ENCODE measurements at places on chromosomes 2 and 18.

GRCh38 chr18:70289351-70290312 is 787 bp downstream of the SOCS6 start:
- no peak overlapping the region for H3K27ac ChIP-seq
- no peaks in the 10 kb centered on the region for H3K4me1 ChIP-seq
- peak overlapping the region; percentile 87 for H3K4me3 ChIP-seq
- peaks cover 54% of the 10 kb centered on the region for H3K27me3 ChIP-seq

- H3K27ac ChIP-seq, result peak overlapping the region; percentile 97
- peak overlapping the region; percentile 99 for H3K4me3 ChIP-seq
- peaks cover 26% of the 10 kb centered on the region for H3K4me1 ChIP-seq
- no peaks in the 10 kb centered on the region for H3K27me3 ChIP-seq
- H3K36me3 ChIP-seq, result peaks cover 2% of the 10 kb centered on the region
Observed at GRCh38 chr2:70994009-70994698, 519 bp downstream of the TEX261 start.

- H3K4me3 ChIP-seq, result no peak overlapping the region
- H3K27me3 ChIP-seq, result no peaks in the 10 kb centered on the region
- H3K36me3 ChIP-seq, result no peaks in the 10 kb centered on the region
- DNase-seq, result no peak
- no peak overlapping the region for H3K27ac ChIP-seq
- H3K4me1 ChIP-seq, result no peaks in the 10 kb centered on the region
Observed at GRCh38 chr18:73043611-73044010, 175.8 kb upstream of the NETO1 start.

DNA sequence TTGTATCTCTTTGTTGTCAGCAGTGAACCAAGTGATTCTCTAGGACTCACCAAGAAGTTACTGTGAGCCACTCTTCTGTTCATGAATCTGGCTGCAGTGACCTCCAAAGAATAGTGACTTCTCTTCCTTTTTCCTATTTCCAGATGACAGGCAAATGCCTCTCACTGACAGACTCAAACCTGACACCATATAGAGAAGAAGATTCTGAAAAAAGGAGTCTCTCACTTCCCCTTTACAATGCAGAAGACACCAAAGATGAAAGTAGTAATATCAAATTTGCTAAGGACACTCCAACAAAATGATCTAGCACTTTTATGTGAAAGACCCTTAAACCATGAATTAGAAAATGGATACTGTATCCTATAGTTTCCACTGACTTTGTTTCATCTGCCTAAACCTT is 44.4 kb upstream of the SETBP1 start:
- no peaks in the 10 kb centered on the region for H3K4me1 ChIP-seq
- peaks cover 2% of the 10 kb centered on the region for H3K36me3 ChIP-seq
- no peak overlapping the region for H3K27ac ChIP-seq
- no peak for DNase-seq
- H3K27me3 ChIP-seq, result peaks cover 31% of the 10 kb centered on the region

DNA sequence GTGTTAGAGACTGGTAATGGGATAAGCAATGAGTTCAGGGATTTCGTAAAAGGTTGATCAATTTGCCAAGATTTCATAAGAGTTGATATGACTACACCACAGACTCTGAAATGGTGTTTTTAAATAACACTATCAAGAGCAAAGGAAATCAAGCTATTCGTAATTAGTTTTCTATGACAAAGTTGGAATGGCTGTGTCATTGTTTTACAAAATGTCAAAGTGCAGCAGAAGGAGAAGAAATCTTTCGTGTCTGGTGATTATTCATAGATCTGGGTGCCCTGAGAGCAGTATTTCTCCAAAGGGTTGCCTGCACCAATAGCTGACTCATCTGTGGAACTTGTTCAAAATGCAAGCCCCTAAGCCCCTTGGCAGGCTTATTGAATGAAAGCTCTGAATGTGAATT is 70.1 kb downstream of the NABP1 start:
- H3K27me3 ChIP-seq, result peaks cover 6% of the 10 kb centered on the region
- no peak for DNase-seq
- H3K4me3 ChIP-seq, result no peak overlapping the region

GRCh38 chr2:238351315-238351714 is 31.0 kb downstream of the TRAF3IP1 start:
- H3K27ac ChIP-seq, result no peak overlapping the region
- peaks cover 4% of the 10 kb centered on the region for H3K36me3 ChIP-seq
- H3K27me3 ChIP-seq, result no peaks in the 10 kb centered on the region
- no peaks in the 10 kb centered on the region for H3K4me1 ChIP-seq
- no peak overlapping the region for H3K4me3 ChIP-seq

- H3K4me3 ChIP-seq, result no peak overlapping the region
- no peaks in the 10 kb centered on the region for H3K27me3 ChIP-seq
- no peak overlapping the region for H3K27ac ChIP-seq
- DNase-seq, result no peak
- no peaks in the 10 kb centered on the region for H3K36me3 ChIP-seq
- H3K4me1 ChIP-seq, result no peaks in the 10 kb centered on the region
Observed at GRCh38 chr2:183224948-183225347, 100.7 kb downstream of the NUP35 start.

GRCh38 chr2:18614041-18614440 is 24.7 kb upstream of the NT5C1B start:
- no peaks in the 10 kb centered on the region for H3K4me1 ChIP-seq
- H3K36me3 ChIP-seq, result no peaks in the 10 kb centered on the region
- H3K27ac ChIP-seq, result no peak overlapping the region
- DNase-seq, result no peak

GRCh38 chr2:100767224-100767653 is 52.7 kb upstream of the NPAS2 start:
- H3K36me3 ChIP-seq, result no peaks in the 10 kb centered on the region
- H3K27me3 ChIP-seq, result peaks cover 22% of the 10 kb centered on the region
- H3K4me1 ChIP-seq, result no peaks in the 10 kb centered on the region
- no peak for DNase-seq

DNA sequence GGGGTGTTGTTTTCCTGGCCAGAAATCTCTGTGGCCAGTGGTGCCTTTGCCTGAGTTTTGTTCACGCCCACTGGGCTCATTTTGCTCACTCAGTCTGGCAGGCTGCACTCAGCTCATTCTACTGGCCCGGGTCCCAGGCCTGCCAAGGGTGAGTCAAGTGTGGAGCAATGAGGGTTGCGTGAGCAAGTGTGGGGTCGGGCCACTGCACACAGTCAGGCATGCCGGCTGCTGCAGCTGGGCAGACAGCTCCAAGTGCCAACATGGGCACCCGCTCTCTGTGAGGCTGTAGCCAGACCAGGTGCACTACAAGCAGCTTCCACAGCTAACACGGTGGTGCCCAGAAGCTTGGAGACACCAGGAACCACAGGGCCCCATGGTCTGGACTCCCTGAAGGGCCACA is 801.1 kb upstream of the RAB6C start:
- H3K4me3 ChIP-seq, result no peak overlapping the region
- peak overlapping the region; percentile 10 for H3K27ac ChIP-seq
- no peaks in the 10 kb centered on the region for H3K36me3 ChIP-seq
- no peak for DNase-seq
- no peaks in the 10 kb centered on the region for H3K27me3 ChIP-seq

DNA sequence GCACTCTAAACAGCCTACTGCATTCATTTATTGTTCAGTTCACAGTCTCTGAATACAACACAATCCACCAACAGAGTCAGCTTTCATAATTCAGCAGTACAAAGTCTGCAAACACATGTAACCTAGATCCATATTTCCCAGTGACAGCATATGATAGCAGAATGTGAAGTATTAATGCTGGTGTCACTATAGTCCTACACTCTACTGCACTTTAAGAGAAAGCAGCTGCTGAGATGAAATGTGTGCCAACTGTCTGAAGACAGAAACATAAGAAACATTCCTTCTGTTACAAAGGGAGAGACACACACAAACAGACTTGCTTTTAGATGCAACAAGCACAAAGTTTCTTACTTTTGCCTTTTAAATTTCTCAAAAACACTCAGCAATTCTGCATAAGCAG is 441.8 kb downstream of the ZEB2 start:
- H3K27me3 ChIP-seq, result no peaks in the 10 kb centered on the region
- peaks cover 2% of the 10 kb centered on the region for H3K36me3 ChIP-seq
- H3K27ac ChIP-seq, result no peak overlapping the region
- H3K4me3 ChIP-seq, result no peak overlapping the region
- H3K4me1 ChIP-seq, result peaks cover 3% of the 10 kb centered on the region

- DNase-seq, result no peak
- no peaks in the 10 kb centered on the region for H3K36me3 ChIP-seq
- no peak overlapping the region for H3K4me3 ChIP-seq
- H3K27ac ChIP-seq, result peak overlapping the region; percentile 41
- no peaks in the 10 kb centered on the region for H3K27me3 ChIP-seq
- H3K4me1 ChIP-seq, result peaks cover 27% of the 10 kb centered on the region
Observed at GRCh38 chr2:9699139-9700108, 68.6 kb upstream of the YWHAQ start.

GRCh38 chr2:46010925-46011490 is 286.2 kb upstream of the EPAS1 start:
- no peak overlapping the region for H3K27ac ChIP-seq
- peaks cover 6% of the 10 kb centered on the region for H3K36me3 ChIP-seq
- H3K4me1 ChIP-seq, result peaks cover 4% of the 10 kb centered on the region
- no peaks in the 10 kb centered on the region for H3K27me3 ChIP-seq
- H3K4me3 ChIP-seq, result no peak overlapping the region
- DNase-seq, result no peak

- H3K27me3 ChIP-seq, result peaks cover 46% of the 10 kb centered on the region
- no peak overlapping the region for H3K27ac ChIP-seq
- peaks cover 2% of the 10 kb centered on the region for H3K36me3 ChIP-seq
- no peak overlapping the region for H3K4me3 ChIP-seq
- no peaks in the 10 kb centered on the region for H3K4me1 ChIP-seq
Observed at GRCh38 chr2:235105821-235106359, 154.1 kb downstream of the SH3BP4 start.

GRCh38 chr2:28615706-28616105 is 119.8 kb downstream of the PLB1 start:
- H3K27ac ChIP-seq, result no peak overlapping the region
- H3K36me3 ChIP-seq, result peaks cover 2% of the 10 kb centered on the region
- DNase-seq, result no peak
- no peak overlapping the region for H3K4me3 ChIP-seq

GRCh38 chr18:54828986-54829385 is 709 bp downstream of the RAB27B start:
- peak overlapping the region; percentile 90 for H3K4me3 ChIP-seq
- H3K36me3 ChIP-seq, result peaks cover 3% of the 10 kb centered on the region
- peak overlapping the region; percentile 89 for H3K27ac ChIP-seq
- H3K27me3 ChIP-seq, result peaks cover 7% of the 10 kb centered on the region

DNA sequence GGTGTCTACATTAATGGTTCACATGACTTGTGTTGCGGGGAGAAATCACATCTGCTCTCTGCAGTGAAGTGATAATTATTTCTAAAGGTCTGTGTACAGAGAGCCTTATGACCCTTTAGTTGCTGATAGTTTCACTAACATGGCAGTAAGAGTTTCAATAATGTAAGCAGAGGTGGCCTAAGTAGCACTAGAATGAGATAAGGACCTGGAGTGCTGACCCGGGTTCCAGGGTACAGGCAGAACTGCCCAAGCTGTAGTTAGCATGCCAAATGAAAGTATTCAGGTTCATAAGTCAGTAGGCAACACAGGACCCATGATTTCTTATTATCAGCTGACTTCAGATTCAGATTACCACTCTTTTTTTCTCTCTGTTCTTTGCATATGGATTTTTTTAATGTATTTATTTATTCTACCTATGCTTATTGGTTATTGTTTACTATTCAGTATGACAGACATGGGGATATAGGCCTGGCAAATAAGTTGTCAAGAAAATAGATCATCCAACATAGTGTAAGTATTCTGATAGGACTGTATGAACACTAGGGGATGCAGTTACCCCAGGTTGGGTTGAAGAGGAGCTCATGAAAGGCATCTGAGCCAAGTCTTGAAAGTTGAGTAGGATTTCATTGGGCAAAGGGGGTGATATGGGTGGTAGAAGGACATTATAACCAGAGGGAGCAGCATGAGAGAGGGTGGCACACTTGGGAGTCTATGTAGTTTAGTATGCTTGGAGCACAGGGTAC is 105.2 kb downstream of the CCDC85A start:
- no peak for DNase-seq
- no peaks in the 10 kb centered on the region for H3K27me3 ChIP-seq
- H3K27ac ChIP-seq, result no peak overlapping the region
- no peaks in the 10 kb centered on the region for H3K4me1 ChIP-seq

GRCh38 chr2:205892251-205892655 is 193.7 kb downstream of the INO80D start:
- H3K27me3 ChIP-seq, result peaks cover 23% of the 10 kb centered on the region
- H3K27ac ChIP-seq, result no peak overlapping the region
- H3K36me3 ChIP-seq, result no peaks in the 10 kb centered on the region
- no peaks in the 10 kb centered on the region for H3K4me1 ChIP-seq
- H3K4me3 ChIP-seq, result no peak overlapping the region
- no peak for DNase-seq

GRCh38 chr2:19541884-19542283 is 183.5 kb upstream of the OSR1 start:
- H3K4me1 ChIP-seq, result peaks cover 3% of the 10 kb centered on the region
- no peak overlapping the region for H3K4me3 ChIP-seq
- DNase-seq, result no peak
- no peaks in the 10 kb centered on the region for H3K36me3 ChIP-seq

DNA sequence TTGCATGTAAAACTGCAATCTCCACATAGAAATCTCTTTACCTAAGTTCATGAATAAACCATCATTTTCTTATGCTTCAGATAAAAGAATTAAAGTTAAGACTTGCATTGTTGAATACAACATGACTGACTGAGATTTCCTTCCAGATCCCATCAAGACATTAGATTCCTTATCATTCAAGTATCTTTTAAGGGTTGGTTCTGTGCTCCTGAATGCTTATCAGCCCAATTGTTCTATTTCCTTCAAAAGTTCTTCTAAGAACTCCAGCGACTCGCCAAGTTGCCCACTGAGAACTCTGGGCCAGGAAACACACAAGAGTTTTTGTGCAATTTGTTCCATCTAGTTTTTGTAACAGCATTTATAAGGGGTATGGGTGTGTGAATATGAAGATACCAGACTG is 120.3 kb downstream of the RBMS1 start:
- H3K4me3 ChIP-seq, result peak overlapping the region; percentile 77
- no peak for DNase-seq
- peak overlapping the region; percentile 72 for H3K27ac ChIP-seq
- H3K36me3 ChIP-seq, result peaks cover 3% of the 10 kb centered on the region
- H3K27me3 ChIP-seq, result no peaks in the 10 kb centered on the region

GRCh38 chr2:3462493-3463104 is 56.7 kb downstream of the ADI1 start:
- no peak for DNase-seq
- H3K4me3 ChIP-seq, result no peak overlapping the region
- H3K27me3 ChIP-seq, result no peaks in the 10 kb centered on the region
- H3K4me1 ChIP-seq, result peaks cover 6% of the 10 kb centered on the region

DNA sequence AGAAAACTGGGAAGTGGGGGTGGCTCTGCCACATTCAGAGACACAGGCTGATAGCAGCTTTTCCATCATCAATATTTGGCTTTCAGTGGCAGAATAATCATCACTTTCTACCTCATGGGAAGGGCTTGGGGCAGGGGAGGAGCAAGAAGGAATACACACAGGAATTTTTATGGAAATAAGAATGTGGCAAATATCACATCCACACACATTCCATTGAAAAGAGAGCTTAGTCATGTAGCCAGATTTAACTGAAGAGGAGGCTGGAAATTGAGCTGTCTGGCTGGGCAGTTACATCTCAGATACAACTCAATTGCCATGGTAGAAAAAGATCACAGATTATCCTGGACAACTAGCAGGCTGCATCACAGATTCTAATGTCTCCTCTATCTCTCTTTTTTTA is 1474.0 kb upstream of the ACVR2A start:
- no peaks in the 10 kb centered on the region for H3K4me1 ChIP-seq
- no peaks in the 10 kb centered on the region for H3K36me3 ChIP-seq

Measured in T-helper 17 cell (primary cell).